GDM1 (cell line): ENCODE measurements at places on chromosomes 4 and X.

DNA sequence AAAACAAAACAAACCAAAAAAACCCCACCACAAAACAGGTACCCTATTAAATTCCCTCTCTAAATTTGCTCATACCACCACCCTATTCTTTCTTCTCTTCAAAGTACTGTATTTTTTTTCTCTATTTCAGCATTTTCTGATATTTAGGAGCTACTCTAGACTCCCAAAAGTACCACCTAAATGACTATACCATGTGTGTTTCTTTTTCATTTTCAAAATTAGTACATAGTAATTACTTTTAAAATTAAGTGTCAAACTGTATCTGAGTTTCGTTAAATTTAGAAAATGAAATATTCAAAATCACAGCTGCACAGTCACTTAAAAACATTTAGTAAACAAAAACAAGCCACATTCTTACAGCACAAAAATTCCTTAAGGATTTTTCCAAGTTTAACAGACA, 161.7 kb downstream of the FBXW7 start:
- DNase-seq: no peak

DNA sequence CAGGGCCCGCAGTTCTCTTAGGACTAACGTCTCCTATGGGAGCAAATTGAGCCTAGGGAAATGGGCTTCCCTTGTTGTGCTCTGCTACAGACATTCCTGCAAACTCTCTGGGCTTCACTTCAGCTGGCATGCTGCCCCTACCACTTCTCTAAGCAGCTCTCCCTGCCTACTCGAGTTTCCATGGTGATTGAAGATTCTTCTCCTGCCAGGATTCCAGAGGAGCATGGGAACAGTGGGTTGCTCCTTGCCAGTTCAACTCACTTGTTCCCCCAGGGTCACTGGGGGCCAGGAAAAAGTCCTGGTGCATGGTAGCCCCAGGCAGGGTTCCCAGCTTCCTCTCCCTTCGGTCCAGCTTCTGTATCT, 21.1 kb upstream of the WDR17 start:
- DNase-seq: no peak

DNA sequence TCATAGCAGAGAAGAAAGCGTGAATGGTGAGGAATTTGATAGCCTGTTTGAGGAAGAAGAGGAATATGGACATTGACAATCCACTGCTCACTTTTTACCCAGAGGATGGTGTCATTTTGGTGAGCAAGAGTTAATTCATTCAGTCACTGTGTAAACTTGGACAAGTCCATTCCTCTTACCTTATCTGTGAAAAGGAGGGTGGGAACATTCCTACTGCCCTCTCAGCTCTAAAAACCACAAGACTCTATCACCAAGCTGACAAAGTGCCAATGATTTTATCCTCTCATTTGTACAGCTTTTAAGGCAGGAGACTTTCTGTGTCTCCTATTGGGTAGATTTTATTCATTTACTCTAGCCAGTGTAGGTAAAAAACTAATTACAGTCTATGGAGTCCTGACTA, 103.8 kb downstream of the LUZP4 start:
- no peak for DNase-seq

DNA sequence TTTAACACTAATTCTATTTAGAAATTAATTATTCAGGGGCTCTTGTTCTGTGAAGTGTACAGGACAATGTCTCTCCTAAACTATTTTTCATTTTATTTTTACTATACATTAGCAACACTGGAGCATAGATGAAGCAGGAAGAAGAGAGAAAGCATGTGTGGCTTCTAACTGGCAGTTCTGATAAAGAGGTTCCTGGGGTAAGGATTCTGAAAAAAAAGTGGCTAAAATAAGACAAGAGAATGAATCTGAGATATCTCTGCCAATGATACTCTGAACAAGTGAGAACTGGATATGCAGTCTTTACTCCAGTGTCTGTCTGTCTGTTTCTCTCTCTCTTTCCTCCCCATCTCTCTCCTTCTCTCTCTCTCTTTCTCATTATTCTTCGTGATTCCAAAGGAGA, 125.9 kb downstream of the MAML3 start:
- DNase-seq: no peak

DNA sequence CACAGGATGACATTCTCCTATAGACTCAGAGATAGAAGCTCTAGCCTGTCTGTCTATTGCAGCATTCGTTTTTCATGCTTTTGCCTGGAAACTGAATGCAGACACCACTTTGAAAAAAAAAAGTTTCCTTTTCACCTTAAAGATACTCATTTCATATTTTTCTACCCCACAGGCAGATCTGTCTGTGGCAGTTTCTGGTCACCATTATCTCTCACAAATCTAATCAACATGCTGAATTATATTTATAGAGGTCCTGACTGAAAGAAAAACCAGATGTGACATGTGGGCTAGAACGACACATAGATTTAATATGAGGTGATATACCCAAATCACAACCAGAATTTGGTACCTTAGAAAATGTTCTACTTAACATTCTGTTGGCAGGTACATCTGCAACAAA, 28.2 kb downstream of the ADGRG4 start:
- DNase-seq: no peak

- no peak for DNase-seq
These were observed 74.6 kb upstream of the STOX2 start for GRCh38 chr4:183830438-183830985.
